GM19239 (cell line): ENCODE measurements at places on chromosomes 7 and 10.

DNA sequence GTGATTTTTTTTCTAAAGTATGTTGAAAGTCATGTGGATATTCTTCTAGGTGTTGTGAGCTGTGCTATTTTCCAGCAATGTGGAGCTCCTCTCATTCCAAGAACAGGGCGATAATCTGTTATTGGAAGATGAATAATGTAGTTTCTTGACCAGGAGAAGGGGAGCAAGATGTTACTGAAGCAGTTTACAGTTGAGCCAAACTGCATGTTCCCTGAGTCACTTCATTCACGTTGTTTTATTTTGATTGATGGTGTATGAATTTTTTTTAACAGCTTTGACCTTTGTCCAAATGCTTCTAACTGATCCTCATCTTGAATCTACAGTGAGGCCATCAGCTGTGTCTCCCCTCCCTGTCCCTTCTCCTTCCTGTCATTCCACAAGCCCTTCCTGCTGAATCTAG is 277.1 kb upstream of the KLF6 start:
- DNase-seq: no peak

DNA sequence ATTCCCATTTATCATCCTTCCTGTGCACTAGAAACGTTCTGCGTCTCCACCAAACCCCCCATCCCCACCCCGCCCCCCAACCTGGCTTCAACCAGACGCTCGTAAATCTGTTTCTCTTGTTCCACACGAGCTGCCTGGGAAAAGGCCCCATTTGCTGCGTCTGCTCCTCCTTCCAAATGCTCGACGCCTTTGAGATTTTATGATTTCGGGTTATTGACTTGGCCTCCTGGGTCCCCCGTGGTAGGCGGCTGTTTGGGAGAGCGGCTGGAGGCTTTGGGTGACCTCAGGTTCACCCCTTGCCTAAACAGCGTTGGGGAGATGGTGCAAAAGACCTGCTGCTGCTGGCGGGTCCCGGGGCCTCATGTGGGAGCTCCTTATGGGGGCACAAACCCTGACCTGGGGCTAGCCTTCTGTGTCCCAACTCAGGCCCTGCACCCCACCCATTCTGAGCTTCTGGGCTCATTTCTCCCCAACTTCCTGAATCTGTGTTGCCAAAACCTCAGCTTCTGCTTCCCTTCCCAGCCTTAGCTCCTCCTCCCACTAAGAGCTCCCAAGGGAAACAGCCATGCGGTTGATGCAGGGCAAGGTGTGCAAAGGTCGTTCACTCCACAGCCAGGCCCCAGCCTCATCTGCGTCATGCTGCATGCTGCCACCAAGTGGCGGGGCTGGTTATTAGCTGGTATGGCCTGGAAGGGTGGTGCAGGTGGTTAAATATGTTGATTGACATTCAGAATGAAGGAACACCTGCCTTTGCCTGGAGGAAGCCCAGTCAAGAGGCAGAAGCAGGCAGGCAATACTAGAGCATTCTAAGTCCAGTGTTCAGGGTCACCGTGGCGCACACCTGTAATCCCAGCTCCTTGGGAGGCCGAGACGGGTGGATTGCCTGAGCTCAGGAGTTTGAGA is 49.1 kb upstream of the ELN start:
- DNase-seq: peak; percentile 77

DNA sequence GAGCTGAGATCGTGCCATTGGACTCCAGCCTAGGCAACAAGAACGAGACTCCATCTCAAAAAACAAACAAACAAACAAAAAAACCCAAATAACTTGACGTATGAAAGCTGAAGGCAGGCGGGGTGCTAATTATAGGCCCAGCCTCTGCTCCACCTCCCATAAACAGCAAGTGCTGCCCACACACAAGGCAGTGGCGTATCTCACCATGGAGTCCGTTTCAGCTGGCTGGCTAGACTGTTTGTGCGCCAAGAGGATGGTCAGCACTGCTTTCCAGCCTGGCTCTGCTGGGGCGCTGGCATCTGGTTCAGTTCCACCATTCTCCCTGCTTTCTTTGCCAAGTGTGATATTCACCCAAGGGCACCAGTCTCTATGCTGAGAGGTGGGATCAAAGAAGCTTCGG is 29.1 kb downstream of the ZC3HC1 start:
- no peak for DNase-seq

GRCh38 chr7:25313526-25313925 is 85.2 kb upstream of the NPVF start:
- no peak for DNase-seq

GRCh38 chr10:47055386-47056246 is 144.4 kb downstream of the PTPN20 start:
- DNase-seq: no peak

DNA sequence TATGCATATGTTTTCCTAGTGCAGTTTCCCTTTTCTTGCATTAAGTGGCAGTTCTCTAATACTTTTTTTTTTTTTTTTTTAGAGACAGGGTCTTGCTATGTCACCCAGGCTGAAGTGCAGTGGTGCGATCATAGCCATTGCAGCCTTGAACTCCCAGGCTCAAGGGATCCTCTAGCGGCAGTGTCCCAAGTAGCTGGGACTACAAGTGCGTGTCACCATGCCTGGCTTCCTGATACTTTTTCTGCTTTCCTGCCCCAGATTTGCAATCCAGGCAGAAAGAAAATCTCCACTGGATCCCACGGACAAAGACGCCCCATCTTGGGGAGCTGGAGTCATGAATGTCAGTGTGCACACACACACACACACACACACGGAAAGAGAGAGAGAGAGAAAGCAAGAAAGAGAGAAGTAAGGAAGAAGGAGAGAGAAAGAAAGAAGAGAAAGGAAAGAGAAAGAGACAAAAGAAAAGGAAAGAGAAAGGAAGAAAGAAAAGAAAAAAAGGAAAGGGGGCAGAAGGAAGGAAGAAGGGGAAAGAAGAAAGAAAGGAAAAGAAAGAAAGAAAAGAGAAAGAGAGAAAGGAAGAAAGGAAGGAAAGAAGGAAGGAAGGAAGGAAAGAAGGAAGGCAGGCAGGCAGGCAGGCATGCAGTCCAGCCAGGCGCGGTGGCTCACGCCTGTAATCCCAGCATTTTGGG is 37.5 kb upstream of the OCM2 start:
- no peak for DNase-seq

GRCh38 chr10:86168256-86168655 is 198.3 kb downstream of the GRID1 start:
- DNase-seq: no peak

GRCh38 chr10:66943590-66943989 is 17.8 kb downstream of the LRRTM3 start:
- DNase-seq: no peak

- DNase-seq: peak; percentile 61
These were observed 55.8 kb upstream of the LANCL2 start for GRCh38 chr7:55309040-55309991.

- no peak for DNase-seq
These were observed 156.0 kb downstream of the ZNF33B start for GRCh38 chr10:42482411-42482810.

DNA sequence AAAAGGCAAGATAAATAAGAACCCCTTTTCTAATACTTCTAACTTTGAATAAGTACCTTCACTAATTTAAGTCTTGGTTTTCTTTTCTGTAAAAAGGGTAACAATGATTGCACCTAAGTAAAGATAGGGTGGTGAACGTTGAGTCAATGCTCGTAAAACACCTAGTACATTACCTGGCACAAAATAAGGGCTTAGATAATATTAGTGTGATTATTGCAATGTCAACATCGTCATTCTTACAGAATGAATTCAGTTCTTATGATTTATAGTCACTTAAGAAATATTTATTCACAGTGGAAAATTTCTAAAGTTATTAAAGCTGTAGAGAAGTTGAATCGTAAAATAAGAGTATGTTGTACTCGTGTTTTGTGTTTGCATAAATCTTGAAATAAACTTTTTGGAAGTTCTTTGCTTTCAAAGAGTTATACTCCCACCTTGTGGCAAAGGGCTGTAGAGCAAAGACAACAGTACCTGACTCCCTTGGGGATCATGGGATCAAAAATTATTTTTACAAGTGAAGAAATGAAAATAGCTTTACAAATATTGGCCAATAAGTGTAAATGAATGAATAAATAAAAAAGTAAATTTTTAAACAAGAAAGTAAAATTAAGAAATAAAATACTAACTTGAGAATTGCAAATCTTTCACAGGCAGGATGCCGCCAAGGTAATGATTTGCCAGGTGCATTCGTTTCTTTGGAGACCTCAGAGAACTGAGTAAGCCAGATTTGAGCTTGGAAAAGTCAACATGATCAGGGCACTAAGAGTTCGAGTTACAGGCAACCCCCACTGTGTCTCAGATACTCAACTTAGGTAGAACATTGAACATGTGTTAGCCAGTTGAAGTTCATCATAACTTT is 285.8 kb upstream of the CACNA2D1 start:
- no peak for DNase-seq

DNA sequence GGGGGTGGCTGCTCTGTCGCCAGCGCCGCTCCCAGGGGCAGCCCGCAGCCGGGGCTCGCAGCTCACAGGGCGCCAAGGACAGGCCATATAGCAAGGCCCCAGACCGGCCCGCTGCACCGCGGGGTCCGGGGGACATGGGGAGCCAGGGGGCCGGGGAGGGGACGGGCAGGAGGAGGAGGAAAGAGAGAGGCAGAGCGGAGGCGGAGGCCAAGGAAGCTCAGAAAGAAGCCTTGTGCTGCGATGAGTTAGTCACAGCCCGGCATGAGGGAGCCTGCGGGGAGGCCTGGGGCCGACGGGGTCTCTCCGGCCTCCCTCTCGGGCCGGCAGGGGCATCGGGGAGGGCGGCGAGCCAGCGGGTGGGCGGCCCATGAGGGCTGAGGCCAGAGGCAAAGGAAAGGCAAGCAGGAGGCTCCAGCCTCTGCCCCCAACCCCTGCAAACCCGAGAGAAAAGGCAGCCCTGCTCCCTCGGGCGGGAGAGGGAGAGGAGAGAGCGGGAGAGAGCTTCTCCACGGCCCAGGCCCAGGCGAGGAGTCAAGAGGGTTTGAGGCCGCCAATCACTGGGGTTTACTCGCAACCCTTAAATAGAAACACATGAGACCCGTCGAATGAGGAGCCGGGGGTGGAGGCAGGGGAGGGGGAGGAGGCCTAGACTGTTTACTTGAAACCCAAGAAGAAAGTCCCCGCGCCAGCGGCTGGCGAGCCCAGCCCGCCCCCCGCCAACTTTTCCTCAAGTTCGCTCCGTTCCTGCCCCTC is 167.9 kb downstream of the NEURL1 start:
- peak; percentile 53 for DNase-seq
